ENCODE measurements at places on chromosomes 6 and 20.

DNA sequence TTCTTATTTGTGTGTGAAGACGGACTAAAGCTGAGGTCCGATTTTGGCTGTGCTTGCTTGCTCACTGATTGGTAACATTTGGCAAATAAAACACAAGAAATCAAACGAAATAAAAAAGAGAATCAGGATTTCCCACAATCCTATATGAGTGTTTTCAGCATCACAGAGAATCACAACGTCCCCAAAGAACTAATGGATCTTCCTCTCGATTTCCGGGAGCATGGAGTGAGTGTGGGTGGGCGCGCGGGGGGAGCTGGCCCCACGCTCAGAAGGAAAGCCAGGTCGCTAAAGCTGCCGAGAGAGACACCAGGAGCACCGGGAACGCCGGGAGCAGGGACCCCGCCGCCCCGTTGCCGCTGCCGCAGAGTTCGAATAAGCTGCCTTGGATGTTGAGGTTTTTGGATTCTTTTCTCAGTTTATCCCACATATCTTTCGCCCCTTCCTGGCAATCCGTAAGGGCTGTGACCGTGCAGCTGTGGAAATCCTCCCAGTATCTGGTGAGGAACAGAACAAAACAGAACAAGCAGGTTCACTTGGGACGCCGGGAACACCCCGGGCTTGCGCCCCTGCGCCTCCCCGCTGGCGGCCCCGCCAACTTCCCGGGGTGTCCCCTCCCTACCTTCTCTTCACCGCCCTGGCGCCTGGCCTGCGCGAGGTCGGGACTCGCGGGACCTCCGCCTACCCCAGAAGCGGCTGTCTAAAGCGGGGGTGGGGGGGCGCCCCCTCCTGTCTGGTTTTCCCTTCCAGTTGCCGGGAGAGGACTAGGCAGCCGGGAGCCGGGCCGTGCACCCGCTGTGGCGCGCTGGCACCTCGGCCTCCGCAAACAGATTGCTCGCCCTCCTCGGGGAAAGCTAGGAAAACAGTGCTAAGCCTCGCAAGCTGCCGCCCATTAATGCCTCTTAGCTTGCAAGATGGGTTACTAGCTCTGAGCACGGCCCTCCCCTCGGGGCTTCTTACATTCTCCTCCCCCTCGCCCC is 7.7 kb downstream of the NRN1 start:
- DNase-seq: no peak

- DNase-seq: no peak
These were observed 7.4 kb downstream of the POU3F2 start for GRCh38 chr6:98841621-98842341.

- DNase-seq: no peak
These were observed 26.8 kb downstream of the SLC16A10 start for GRCh38 chr6:111114087-111114443.

DNA sequence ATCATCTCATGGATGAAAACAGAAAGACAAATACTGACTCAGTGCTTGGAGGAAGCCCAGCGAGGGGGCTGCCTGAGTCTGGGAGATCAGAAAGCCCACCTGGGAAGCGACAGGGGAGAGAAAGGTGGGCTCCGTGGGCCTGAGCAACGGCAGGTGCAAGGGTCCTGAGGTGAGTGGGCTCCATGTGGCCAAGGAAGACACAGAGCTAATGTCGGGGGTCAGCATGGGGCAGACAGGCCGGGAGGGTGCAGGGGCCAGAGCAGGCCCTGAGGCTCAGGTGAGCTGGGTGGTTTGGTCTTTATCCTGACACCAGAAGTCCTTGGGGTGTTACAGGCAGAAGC is 18.8 kb downstream of the APCDD1L start:
- no peak for DNase-seq

Data from naive thymus-derived CD8-positive, alpha-beta T cell (primary cell).